Neuronal stem cell (in vitro differentiated cells): ENCODE measurements at places on chromosomes 2 and 18.

DNA sequence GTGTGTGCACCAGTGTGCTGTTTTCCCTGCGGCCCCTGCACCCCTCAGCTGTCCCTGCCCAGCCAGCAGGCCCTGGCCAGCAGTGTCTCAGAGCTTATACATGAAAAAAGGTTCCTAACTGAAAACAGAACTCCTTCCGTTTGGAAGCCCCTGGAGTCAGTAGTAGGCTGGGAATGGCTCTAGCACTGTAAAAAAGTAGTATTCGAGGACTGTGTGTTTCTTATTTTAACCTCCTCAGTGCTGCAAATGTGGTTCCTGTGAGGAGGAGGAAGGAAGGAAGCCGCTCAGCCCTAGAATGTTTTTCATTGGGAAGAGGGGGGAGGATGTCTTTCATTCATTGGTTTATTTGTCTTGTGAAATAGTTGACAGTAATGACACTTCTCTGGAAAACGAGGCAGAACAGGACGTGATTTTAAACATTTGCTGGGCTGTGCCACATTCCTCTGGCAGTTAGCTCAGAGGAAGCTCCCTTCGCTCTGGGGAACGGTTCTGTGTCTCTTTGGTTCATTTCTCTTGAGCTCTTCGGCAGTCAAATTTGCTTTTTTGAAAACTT lies 103.5 kb downstream of the SPTBN1 start:
- DNase-seq, result no peak

- no peak for DNase-seq
Measured at GRCh38 chr2:62724106-62724505, 18.6 kb downstream of the EHBP1 start.

GRCh38 chr2:25615386-25615785 lies 58.0 kb downstream of the DTNB start:
- DNase-seq, result no peak

- no peak for DNase-seq
Measured at GRCh38 chr2:66987733-66988132, 409.4 kb upstream of the ETAA1 start.

DNA sequence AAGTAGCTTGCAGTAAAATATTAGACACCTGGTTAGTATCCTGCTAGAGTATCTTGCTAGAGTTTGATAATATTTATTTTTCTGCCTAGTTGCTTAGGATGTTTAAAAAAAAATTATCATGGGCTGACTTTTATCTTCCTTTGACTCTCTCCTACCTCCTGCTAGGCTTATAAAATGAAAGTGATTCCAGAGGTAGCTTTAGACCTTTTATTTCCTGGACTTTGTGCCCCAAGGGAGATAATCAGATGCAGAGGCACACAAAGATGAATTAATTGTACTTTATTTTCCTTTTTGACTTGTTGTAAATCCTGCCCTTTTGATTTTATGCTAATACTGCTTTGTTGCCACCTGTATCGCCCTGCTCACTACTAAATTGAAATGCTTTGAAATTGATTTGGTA lies 130.7 kb downstream of the WDSUB1 start:
- no peak for DNase-seq

DNA sequence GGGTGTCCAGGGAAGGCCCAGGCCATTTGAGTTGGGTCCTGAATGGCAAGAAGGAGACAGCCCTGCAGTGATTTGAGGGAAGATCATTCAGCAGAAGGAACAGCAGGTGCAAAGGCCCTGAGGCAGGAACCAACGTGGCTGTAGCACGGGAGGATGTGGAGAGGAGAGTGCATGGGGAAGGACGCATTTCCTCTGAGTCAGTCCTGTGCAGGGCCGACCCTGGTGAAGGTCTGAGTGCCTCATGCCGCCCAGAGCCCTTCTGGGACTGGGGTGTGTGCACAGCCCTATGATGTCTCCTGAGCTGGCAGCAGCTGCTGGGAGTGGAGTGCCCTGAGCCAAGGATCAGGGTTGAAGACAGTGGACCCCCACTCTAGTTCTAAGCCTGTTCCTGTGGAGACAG lies 17.9 kb upstream of the ARHGEF4 start:
- no peak for DNase-seq

- DNase-seq, result peak; percentile 82
Measured at GRCh38 chr18:36297417-36298125, at the start of gene FHOD3. Gene FHOD3, plus strand, starts transcription at chr18:36297713. Its CDS starts 123 bp downstream, at chr18:36297836.

GRCh38 chr18:77632758-77633157 lies 383.1 kb downstream of the GALR1 start:
- DNase-seq, result no peak

DNA sequence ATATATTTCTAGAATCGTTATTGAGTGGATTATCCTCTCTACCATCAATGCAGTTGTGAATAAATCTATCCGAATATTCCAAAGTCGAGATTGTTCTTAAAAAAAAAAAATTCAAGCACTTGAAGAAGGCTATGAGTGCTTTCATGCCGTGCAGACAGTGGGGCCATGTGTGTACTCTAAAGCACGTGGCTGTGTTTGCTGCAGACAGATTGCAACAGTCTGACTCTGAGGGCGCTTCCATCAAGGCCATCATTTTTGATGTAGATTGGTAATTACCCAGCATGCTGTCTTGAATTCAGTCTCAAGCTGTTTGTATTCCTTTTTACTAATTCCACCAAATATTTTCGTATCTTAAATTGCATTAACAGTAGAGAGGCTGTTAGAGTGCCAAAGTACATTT lies 325.9 kb upstream of the LINC00305 start:
- no peak for DNase-seq

GRCh38 chr18:61388010-61388409 lies 54.8 kb downstream of the CDH20 start:
- DNase-seq, result no peak
